Activated effector memory CD4-positive, alpha-beta T cell treated with anti-CD3 and anti-CD28 coated beads, Interleukin-2, amount 50 U/mL, for 16 hours (primary cell): ENCODE measurements at places on chromosomes 6 and 20.

- no peak for DNase-seq
These were observed 513.3 kb upstream of the SOX4 start for GRCh38 chr6:21080221-21080620.

DNA sequence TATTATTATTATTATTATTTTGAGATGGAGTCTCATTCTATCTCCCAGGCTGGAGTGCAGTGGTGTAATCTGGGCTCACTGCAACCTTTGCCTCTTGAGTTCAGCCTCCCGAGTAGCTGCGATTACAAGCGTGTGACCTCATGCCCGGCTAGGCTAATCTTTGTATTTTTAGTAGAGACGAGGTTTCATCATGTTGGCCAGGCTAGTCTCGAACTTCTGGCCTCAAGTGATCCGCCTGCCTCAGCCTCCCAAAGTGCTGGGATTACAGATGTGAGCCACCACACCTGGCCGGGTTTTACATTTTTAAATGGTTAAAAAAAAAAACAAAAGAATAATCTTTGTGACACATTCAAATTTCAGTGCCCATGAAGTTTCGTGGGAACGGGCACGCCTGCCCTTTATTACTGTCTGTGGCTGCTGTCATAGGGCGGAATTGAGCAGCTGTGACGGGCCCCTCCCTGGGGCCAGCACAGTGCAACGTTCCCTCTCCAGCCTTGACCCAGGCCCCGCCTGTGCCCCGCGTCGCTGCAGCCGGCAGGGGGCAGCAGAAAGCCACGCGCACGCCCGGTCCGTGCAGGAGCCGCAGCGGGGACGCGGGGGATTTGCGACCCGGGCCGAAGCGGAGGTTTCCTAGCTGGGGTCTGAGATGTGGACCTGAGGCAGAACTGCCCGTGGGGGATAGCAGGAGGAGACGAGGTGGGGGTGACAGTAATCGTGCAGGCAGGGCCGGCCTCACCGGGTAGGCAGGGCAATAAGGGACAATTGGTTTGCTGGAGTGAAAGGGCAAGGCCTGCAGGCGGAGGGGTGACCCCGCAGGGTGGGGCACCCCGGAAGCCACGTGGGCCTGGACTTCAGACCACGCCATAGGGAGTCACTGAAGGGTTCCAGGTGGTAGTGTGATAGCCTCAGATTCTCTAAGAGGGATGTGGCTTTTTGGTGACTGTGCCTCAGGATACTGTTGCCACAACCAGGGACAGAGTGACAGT is 54.3 kb downstream of the SYTL3 start:
- peak; percentile 92 for DNase-seq

DNA sequence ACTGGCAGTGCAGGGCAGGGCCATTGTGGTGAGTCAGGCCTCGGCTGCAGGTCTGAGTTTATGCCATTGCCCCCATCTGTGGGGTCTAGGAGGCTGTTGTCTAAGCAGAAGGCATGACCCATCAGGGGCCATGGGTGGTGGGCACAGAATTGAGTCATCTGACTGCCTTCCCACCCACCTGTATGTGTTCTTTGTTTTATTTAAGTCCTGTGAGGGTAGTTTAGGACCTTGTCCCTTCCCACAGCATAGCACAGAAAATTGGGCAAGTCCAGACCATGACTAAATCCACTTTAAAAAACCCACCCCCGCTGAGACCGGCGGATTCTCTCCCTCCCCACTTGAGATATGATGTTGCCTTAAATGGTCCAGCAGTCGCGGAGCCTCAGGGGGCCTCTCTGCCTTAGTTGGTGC is 40.3 kb downstream of the ERMARD start:
- no peak for DNase-seq

DNA sequence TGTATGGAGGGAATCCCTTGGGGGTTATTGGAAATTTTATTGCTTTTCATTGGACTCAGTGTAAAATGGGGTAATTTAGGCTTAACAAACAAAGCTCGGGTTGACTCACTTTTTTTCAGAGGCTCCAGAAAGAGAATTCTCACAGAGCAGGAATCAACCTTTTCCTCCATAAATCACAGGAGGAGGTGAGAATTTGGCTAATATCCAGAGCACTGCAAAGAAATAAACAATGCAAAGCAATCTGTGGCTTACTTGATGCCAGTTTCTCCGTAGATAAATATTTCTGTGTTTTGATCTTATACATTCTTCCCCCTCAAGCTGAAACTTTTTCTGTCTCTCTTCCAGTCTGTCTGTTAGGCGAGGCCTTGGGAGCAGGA is 176.6 kb downstream of the TSHZ2 start:
- no peak for DNase-seq

DNA sequence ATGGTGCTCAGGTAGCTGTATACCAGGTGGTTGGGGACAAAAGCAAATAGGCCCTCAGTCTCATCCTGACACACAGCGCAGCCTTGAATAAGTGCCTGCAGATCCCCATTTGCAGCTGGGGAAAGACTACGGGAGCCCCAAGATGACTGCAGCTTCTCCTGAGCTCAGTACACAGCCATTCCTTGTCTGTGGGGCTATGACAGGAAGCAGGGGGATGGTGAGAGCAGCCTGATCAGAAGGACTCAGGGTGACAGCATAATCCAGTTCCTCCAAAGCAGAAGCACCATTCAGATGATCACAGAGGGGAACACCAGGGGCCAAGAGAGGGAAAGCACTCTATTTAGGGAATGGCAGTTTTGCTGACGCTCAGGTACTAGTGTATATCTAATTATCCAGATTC is 104.8 kb upstream of the MOCS1 start:
- no peak for DNase-seq

GRCh38 chr6:154039231-154039842 is at the start of gene OPRM1:
TSS of gene OPRM1 (plus strand) at chr6:154039240. CDS start at chr6:154039545, 305 bp downstream.
- DNase-seq = peak; percentile 65

DNA sequence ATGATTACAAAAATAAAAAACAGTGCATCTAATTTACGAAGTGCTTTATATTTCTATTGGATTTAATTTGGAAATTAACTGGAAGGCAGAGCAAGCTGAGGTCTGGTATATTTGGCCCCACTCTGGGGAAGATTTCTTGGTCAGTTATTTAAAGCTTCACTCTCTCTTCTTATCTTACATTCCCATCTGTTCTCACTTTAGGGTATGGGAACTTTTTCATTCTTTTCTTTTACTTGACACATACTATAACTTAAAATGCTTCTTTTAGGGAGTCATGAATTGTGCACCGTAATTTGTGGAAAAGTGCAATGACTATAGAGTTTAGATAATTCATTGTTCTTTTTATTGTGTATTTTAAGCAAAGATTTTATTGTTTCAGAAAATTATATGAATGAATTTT is 170.4 kb downstream of the BCKDHB start:
- DNase-seq = no peak

GRCh38 chr20:50372770-50373088 is 137.5 kb upstream of the PTPN1 start:
- DNase-seq = no peak

DNA sequence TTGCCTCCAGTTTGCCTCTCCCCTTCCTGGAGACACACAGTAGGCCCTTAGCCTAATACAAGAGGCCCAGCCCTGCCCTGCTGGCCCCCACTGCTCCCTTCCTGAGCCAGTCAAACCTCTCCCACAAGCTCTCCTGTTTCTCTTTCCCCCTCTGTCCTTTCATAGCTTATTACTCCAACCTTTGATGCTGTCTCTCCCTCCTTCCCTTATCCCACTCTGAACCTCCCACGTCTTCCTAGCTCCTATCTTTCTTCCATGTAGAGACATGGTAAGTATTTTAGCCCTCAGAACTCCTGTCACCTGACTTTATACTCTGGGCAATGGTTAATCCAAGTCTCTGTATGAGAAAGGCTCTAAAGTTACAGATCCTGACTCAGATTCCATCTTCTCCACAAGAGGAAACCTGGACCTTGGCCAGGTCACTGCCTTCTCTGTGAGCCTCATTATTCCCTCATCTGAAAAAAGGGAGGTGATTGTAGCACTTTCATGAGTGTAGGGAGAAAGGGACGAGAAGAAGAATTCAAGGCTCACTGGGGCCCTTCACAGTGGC is 6.7 kb downstream of the TGIF2 start:
- no peak for DNase-seq

DNA sequence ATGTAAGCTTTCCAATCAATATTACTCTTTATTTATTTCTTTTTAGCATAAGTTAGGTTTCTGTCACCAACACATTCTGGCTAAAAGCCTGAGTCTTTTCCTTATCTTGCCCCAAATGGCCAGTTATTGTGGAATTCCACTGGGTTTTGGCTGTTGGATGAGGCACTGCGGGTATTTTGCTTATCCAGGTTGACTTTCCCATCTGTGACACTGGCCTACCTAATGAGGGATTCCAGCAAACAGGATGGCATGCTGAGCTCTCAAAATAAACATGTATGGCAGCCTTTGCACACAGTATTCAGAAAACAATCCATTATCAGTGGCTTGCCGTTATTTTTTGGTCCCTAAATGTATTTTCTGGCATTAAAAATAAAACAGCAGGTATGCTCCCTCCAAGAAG is 6.5 kb upstream of the RALGAPB start:
- no peak for DNase-seq
